ENCODE measurements at places on chromosomes 7 and 10.

- no peak for DNase-seq
These were observed 124.8 kb downstream of the PPP1R17 start for GRCh38 chr7:31811650-31812461.

GRCh38 chr10:89002226-89002978, 11.8 kb downstream of the FAS start:
- DNase-seq, result no peak

GRCh38 chr10:122665946-122666345, 33.7 kb downstream of the C10orf120 start:
- no peak for DNase-seq

- DNase-seq, result no peak
These were observed 27.0 kb downstream of the DCLRE1C start for GRCh38 chr10:14926722-14927416.

DNA sequence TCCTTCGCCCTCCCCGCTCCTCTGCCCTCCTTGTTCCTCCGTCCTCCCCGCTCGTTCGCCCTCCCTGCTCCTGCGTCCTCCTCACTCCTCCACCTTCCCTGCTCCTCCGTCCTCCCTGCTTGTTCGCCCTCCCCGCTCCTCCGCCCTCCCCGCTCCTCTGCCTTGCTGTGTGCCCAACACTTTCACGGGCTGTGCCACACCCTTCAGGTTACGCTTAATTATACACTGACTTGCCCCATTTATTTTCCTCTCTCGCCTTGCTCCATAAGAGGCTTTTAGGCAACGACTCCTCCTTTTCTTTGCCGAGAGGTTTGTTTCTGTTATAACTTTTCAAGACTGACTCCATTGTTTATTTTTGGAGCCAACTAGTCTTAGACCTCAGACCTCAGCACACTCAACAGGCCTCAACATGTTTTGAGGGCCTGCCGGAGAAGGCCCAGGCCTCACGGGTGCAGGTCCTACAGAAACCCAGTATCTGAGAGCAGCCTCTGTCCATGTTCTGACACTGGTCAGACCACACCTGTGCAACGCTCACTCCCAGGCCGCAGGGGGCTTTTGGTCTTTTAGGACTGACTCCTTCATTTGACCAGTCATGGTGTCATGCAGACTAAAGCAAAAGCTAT, 18.2 kb upstream of the PRKAG2 start:
- DNase-seq, result no peak

DNA sequence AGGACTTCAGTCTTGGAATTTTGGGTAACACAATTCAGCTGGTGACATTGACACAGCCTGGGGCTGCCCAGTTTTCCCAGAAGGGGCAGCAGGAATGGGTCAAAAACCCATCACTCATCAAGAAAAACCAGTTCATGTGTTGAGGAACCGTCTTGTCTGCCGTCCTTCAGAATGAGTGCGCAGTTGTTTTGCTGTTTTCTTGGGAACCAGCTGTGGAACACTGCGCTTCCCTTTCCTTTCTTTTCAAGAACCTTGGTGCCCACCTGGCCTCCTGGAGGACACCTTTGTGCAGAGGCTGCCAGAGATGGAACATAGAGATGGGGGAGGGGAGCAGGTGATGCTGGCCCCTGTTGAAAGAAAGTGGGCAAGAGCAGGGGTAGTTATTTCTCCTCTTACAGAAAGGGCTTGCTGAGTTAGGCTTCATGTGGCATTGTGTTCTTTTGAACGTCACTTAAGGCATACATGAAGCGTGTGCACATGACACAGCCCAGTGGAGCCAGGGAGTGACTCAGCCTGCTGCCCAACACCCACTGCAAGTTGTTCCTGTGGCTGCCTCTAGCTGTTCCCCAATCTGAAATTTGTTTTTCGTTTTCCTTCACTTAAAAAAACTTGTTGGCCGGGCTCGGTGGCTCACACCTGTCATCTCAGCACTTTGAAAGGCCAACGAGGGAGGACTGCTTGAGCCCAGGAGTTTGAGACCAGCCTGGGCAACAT, 87.4 kb upstream of the TNS3 start:
- no peak for DNase-seq

GRCh38 chr7:30162622-30163124, 27.9 kb downstream of the MTURN start:
- no peak for DNase-seq

- DNase-seq, result no peak
These were observed 76.4 kb downstream of the PRR15 start for GRCh38 chr7:29639886-29640595.

GRCh38 chr7:20395104-20395503, 64.4 kb downstream of the ITGB8 start:
- DNase-seq, result no peak

DNA sequence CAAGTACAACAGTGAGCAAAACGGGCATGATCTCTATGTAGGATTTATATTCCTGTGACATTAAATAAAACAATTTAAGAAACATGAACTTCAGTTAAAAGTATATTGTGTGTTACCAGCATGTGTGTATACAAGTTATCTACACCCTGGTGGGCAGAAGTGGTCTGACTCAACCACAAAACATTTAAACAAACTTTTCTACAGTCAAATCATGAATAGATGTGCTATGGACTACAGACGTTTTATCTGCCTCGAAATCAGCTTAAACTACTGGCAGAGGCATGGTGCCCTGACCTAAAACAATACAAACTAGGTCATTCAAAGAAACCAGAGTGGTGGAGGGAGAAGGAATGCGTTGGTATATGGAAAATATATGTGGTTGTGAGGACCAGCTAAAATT, 3.6 kb downstream of the ARL3 start:
- no peak for DNase-seq

GRCh38 chr10:32982911-32983909, 25.2 kb upstream of the ITGB1 start:
- DNase-seq, result no peak

DNA sequence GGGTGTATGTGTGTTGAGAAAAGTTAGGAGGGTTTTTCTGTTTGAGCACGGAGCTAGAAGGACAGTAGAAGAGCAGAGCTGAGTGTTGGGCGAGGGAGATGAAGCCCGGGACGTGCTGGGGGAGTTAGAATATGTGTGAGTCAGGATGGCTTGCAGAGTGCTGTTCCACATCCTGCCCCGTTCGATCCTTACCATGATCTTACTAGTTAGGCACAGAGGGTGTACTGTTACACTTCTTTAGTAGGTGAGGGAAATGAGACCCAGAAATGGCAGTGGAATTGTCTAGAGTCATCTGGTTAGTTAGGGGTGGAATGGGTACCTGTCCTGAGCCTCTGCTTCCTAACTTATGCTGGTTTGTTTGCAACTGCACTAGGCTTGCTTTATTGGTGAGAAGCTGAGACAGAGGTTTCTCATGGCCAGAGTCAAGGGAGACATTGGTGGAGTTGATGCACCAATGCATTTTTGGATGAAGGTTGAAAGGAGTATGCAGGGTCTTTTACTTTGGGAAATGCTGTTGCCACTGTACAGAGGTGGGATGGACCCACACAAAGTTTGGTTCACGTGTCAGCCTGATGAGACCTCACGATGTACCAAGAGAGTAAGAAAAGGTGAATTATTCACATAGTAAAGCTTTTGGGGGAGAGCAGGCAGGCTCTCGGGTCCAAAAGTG, 42.4 kb downstream of the CCNY start:
- DNase-seq, result no peak

DNA sequence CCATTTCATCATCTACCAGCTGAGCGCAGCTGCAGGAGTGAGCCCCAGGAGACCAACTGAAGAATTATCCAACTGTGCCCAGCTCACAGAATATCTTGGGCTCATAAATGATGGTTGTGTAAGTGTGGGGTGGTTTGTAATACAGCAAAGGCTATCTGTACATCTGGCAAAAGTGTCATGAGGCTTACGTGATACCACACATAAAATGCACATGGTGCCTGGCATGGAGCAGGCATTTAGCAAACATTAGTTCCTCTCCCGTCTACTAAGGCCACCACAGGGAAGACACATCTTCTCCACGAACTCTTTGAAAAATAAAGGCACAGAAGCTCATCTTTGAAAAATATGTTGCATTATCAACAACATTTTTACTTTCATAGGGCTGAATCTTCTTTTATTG, 32.3 kb downstream of the AOAH start:
- no peak for DNase-seq

DNA sequence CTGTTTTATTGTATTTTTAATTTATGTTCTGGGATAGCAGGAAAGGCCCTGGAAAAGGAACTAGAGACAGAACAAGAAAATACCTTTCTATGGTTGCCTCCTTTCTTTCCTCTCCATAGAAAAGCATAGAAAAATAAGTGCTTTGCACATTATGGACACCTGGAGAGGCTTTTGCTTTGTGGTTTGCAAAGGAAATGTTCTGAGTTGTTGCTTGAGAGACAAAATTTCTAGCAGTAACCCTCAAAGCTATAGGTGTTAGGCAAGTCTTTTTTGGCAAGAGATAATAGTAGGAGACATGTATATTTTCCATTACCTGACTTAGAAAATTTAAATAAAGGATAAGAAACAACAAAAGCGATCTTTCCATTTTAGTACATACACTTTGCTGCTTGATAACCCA, 378.6 kb upstream of the PRKCQ start:
- DNase-seq, result no peak

DNA sequence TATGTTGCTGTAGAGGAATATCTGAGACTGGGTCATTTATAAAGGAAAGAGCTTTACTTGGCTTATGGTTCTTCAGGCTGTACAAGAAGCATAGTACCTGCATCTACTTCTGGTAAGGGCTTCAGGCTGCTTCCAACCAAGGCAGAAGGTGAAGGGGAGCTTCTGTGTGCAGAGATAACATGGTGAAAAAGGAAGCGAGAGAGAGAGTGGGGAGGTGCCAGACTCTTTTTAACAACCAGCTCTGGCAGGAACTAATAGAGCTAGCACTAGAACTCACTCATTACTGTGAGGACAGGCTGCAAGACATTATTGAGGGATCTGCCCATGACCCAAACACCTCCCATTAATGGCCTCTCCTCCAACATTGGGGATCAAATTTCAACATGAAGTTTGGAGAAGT, 94.5 kb downstream of the KIF20B start:
- no peak for DNase-seq

DNA sequence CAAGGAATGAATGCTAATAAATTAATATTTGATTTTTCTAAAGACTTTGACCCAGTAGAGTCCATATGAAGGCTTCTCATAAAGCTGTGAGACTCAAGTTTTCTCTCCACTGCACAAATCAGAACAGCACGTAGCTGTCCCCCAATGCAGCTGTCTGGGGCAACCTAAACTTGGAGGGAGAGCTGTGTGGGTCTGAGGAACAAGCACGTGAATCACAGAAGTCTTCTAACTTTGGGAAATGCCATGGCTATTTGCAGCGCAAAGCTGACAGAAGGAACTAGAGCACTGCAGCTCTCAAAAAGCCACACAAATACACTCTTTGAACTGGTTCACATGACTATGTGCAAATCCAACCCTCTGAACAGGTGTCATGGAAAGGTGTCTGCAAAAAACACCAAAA, 47.9 kb downstream of the COL1A2 start:
- DNase-seq, result no peak

- no peak for DNase-seq
These were observed 29.0 kb downstream of the PRPF18 start for GRCh38 chr10:13615650-13616300.

DNA sequence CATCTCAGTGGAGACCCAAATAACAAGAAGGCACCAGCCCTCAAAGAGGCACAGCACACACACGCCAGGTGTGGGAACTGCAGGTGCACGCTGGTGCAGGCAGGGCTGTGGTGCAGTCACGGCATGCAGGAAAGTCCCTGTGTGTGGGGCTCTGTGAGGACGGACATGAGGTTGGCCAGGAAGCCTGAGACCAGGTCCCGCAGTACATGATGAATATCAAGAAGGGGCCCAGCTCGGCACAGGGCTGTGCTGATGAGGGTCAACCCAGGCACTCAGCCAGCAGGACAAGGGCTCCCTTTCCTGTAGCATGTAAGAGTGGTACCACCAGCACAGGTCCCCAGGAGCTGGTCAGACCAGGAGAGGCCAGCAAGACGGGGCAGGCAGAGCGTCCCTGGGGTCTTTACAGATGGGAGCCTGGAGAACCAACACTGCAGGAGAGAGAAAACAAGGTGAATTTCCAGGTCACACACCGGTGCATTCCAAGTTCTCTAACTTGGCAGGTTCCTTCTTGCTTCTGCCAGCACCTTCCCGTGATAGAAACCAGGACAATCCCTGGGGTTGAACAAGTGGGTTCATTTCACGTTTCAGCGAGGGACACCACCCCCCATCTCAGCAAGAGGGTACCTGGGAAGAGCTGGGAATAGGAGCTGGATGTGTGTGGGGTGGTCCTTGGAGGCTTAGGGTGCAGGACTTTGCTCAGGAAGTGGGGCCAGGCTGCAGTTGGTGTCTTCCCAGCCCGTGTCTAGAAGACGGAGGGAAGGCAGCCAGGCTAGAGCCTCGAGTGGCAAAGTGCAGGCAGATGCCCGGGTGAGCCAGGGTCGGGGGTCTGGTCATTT, 244.8 kb upstream of the TCERG1L start:
- no peak for DNase-seq

GRCh38 chr7:38040831-38041230, 120.4 kb downstream of the EPDR1 start:
- DNase-seq, result no peak

DNA sequence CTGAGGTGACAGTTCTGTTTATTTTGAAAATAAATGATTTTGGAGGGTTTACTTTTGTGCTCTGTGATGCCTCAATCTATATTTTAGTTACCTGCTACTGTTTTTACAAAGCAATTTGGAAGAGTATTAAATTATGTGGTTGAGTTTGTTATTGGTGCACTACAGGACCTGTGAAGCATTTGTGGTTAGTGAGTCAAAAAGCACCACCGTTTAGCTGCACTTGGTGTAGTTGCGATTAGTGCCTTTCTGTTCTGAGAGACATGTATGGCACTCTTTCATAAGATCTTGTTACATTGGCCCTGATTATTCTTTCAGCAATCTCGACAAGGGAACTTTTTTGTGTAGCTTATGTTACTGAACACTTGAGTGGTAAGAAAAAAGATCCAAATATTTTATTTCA, 132.2 kb downstream of the BBS9 start:
- DNase-seq, result no peak

- no peak for DNase-seq
These were observed 22.2 kb upstream of the CSGALNACT2 start for GRCh38 chr10:43115881-43116595.

- no peak for DNase-seq
These were observed 170.1 kb upstream of the INHBA start for GRCh38 chr7:41872966-41873365.

GRCh38 chr10:29104661-29105399, 184.0 kb upstream of the LYZL1 start:
- DNase-seq, result no peak
